ENCODE measurements at places on chromosomes 2 and 18.

DNA sequence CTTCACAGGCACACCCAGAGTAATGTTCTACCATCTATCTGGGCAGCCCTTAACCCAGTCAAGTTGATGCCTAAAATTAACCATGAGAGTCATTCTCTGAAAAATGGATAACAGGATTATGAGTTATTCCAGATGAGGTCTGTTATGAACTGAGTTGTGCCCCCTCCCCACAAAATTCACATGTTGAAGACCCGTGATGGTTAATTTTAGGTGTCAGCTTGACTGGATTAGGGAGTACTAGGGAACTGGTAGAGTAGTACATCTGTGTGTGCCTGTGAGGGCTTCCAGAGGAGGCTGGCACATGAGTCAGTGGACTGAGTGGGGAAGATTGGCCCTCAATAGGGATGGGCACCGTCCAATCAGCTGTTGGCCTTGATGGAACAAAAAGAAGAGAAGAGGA lies 110.4 kb upstream of the MYCN start:
- DNase-seq = no peak

DNA sequence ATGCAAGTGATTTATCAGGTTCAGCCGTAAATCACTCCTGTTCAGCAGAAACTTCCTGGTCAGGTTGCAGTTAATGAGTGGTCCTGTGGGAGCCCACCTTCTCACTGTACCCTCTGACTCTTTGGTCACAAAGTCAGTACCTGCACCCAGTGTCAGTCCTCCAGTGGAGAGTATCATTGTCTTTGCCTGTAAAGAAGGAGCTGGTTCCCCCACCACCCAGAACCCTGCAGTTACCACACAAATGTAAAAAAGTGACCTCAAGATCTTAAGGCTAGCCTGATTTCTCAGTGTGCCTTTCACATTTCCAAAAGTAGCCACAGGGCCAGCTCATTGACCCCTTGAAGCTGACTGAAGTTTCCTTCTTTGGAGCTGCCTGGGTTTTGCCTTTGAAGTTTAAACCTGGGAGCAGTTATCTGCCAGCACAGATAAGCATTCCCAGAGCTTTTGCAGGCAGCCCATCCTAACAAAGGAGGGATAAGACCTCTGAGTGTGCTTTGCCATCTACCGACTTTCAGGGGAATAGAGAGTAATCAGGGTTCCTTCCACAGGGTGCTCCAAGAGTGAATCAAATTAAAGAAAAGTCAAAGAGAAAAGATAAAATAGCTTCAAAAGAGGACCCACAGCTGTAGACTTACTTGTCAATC lies 725.2 kb downstream of the CPS1 start:
- no peak for DNase-seq

DNA sequence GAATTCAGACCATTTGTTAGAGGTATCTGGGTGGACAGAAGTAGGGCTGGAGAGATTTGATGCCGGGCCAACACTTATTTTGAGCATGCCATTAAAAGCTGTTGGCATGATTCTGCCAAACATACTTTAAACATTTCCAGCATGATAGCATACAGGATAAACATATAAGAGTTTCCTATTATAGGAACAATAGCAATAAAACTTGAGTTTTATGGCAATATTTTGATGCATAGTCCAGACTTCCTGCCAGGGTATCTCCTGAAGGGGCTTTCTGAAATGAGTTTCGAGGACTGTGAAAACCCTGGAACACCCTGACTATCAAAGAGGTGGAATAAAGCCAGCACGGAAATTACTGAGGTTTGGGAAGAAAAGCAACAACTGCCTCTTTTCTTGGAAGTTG lies 1398.0 kb upstream of the NXPH2 start:
- no peak for DNase-seq

DNA sequence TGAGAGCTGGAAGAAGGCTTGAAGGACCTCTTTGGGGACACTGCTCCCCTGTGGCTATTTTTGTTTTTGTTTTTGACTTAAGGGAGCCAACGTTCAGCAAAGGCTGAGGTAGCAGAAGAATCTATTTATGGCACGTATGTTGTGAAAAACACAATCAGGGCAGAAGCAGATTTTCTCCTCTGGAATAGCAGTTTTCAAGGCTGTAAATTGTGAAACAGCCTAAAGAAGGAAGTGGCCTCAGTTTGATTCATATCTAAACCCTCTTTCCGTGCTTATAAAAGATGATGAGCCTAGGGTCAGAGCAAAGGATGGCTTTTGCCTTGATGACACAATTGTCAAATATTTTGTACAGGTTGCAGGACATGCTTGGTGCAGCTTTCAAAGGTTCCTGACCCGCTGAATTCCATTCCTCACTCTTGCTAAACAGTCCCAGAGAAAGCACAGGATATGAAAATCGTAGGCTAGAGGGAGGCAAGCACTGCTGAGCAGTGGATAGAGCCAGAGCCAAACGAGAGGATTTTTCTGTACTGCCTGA lies 106.2 kb upstream of the DLX2 start:
- no peak for DNase-seq

DNA sequence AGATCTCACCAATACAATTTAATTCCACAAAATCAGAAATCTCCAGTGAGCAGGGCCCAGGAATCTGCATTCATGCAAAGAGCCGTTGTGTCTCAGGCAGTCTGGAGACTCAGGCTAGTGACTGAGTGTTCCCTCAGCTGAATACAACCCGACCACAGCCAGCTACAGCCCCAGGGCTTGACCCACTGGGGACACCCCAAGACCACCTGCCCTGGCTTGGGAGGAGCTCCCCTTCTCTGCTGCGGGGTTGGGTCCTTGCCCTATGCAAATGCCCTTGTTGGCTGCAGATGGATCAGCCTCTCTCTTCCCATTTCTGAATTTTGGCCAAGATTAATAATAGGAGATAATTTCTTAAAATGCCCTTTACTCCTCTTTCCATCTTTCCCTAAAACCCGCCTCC lies 157.7 kb downstream of the TWIST2 start:
- DNase-seq = no peak

DNA sequence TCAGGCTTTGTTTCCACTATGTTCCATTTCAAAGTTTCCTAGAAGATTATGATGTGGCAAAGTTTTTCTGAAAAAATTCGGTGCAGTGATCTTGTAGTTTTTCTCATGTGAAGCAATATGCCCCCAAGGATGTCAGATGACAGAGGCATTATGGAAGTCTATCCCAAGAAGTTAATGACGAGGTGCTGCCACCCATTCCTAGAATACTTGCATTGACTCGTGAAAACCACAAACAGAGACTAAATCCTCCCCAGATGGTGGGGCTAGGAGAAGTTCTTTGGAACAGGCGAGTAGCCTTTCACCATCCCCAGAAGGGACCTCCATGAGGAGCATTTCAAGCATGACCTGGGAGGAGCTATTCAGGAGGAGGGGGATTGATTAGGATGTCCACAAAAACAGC lies 40.2 kb upstream of the COPS8 start:
- no peak for DNase-seq

- DNase-seq = no peak
These were observed 141.2 kb downstream of the SETBP1 start for GRCh38 chr18:44821924-44822323.

GRCh38 chr2:201952187-201952586 lies 81.5 kb upstream of the FZD7 start:
- no peak for DNase-seq

GRCh38 chr2:174965992-174966744 lies 39.0 kb downstream of the CHN1 start:
- no peak for DNase-seq

GRCh38 chr2:99988599-99988998 lies 153.8 kb downstream of the AFF3 start:
- DNase-seq = no peak

DNA sequence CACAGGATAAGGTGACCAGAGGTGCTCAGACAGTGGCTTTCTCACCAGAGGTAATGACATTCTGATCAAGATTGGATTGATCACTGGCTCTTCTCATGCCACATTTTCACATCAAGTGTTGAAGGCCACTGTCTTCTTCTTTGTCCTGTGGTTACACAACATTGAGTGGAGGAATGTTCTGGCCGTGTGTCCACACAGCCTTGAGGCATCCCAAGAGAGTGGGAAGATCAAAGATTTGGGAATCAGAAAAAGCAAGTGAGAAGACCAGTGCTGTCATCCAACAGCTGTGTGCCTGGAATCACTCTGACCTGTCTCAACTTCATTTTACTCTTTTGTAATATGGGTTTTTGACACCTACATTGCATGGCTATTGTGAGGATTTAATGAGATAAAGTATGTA lies 67.4 kb downstream of the IL1R2 start:
- DNase-seq = no peak

DNA sequence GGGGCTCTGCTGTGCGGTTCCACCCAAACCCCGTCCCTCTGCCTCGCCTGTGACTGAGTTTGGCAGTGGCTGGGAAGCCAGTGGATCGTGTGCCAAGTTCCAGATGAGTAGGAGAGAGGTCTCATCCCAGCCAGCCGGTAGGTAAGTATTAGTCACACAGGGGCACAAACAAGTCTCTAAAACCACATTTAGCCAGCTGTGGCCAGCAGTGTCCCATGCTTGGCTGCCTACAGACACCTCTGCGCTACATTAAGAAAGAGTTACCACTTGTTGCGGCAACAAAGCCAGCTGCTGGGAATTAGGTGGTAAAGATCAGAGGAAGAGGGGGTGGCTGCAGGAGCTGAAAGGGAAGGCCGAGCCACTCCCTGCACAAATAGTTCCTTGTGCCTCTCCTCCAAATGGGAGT lies 81.2 kb downstream of the GATA6 start:
- DNase-seq = no peak

- no peak for DNase-seq
These were observed 40.3 kb downstream of the AP1S3 start for GRCh38 chr2:223797037-223797436.

DNA sequence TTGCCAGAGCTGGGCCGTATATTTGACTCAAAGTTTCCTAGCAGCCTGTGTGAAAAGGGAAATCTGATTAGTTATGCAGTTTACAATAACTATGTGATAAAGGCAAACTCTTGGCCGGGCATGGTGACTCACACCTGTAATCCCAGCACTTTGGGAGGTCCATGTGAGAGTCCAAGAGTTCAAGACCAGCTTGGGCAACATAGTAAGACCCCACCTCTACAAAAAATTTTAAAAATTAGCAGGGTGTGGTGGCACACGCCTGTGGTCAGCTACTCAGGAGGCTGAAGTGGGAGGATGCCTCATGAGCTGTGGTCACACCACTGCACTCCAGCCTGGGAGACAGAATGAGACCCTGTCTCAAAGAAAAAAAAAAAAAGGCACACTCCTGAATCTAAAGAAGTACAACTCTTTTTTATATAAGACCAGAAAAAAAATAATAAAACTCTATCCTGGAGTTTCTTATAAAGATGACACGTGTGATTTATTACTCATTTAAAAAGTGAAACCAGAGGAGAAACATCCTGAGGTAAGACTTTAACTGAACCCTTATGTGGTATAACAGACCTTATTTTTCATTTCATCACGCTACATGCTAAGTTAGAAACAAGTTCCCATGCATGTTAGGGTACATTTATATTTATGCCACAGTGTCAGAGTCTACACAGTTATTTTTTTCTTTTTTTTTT lies 32.6 kb upstream of the KCMF1 start:
- no peak for DNase-seq

DNA sequence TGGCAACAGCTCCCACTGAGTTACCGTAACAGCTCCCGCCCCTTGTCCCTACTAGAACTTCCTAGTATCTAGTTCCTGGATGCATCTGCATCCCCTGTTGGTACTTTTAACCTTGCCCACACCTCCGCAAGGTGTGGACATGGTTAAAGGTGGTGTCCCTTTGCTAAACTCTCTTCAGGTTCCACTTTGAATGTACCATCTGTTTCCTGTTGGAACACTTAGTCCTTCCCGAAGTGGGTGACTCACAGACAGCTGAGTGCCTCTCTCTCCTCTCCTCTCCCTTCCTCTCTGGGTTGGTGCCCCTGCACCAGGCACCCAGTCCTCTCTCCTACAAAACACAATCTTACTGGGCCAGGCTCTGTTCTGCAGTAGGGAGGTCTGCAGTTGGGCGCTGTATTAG lies 19.6 kb upstream of the REL start:
- no peak for DNase-seq

DNA sequence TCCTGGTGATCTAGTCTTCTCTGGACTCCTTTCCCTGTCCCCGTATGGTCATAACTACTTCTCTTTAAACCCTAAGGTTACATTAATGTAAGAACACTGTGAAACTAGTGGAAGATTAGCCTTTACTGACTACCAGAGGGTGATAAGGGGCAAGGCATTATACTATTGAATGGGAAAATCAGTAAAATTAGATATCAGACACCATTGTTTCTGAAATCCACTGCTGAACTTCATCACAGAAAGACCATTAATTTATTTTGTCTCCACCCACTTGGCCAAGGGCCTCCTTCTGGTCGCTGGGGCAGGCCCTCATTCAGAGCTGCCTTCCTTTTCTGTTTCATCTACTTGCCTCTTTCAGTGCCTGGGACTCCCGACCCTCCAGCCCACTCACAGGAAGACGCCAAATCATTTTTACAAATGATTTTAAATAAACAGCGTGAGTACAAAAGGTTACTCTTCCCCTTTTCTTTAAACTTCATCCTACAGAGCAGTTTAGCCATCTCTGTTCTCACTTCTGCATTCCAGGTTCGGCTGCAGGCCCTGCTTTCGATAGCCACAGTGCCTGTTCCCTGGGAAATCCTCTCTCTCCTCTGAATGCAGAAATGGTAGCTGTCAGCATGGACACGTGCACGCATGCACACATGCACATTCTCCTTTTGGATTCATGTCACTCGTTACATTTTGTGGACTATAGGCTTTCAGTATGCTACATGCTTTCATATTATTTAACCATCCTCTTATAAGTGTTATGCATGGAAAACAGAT lies 70.3 kb upstream of the DOCK10 start:
- DNase-seq = peak; percentile 12

DNA sequence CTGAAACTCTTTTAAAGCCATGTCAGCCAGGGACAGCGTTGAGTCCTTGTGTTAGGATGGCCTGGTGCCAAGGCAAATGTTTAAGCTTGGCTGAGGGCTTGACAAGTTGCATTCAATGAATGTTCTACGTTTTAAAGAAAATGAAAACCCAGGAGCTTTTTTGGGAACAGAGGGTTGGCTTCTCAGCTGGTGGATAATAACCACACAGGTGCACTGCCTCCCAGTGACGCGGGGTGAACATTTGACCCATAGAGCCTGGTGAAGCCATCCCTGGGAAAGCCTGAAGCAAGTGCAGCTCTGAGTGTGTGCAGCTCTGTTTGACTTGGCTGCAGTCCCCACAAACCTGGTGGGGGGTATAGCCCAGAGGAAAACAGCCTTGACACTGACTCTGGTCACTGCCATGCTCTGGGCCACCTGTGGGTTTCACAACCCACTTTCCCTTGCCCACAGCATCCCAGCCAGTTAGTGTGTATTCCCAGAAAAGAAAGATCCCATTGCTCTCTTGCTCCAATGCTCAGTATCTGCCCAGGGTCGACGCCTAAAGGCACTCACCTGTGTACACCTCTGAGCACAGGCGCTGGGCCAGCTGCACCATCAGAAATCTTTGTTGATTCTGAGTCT lies 874.9 kb downstream of the RNF144A start:
- DNase-seq = peak; percentile 60

DNA sequence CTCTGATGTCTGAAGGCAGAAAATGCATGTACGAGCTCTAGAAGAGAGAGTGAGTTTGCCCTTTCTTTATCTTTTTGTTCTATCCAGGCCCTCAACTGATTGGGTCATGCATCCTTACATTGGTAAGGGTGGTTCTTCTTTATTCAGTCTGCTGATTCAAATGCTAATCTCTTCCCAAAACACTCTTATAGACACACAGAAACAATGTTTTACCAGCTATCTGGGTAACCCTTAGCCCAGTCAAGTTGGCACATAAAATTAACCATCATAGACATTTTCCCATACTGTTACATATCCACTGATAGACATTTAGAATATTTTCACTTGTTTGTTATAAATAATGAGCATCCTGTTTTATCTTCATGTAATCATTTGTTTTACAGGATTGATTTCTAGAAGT lies 141.2 kb downstream of the TAF4B start:
- DNase-seq = no peak

- DNase-seq = no peak
These were observed 151.9 kb downstream of the HAUS1 start for GRCh38 chr18:46256078-46256477.

All from C1 segment of cervical spinal cord (tissue), 14 donors.